Non-pigmented ciliary epithelial cell (primary cell): ENCODE measurements at places on chromosomes 2 and 18.

DNA sequence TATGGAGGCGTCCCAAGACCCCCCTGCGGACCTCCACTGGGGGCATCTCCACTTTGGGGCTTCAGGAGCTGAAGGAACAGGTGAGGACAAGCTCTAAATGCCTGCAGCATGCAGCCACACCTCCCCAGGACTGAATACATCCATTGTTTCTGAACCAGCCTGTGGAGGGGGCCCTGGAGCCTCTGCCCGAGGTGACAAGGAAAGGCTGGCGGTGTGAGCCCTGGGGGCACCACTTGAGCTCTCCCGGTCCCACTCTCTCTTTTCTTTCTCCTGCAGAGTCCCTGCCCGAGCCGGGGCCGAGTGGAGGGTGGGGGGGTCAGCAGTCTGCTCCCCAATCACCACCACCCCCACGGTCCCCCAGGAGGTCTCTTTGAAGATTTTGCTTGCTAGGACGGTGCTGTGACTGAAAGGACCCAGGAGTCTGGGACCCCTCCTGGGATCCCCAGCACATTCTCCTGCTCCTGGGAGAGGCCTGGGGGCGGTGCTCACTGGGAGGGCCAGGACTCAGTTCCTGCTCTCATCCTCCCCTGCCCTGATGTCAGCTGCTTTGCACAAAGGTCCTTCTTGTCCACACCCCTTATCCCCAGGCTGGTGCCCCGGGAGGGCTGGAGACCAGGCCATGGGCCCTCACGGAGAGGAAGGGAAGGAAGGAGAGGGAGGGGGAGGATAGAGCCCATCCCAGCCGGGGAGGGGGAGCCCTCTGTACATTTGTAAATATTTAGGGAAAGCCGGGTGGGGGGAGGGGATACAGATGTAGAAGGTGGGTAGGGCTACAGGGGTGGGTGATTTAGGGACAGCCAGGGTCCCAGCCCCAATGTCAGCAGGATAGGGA, 5.7 kb downstream of the CHPF start:
- no peak for DNase-seq

GRCh38 chr2:31237348-31238017, 3.5 kb downstream of the EHD3 start:
- no peak for DNase-seq

GRCh38 chr2:231634951-231635875, 42.5 kb downstream of the TEX44 start:
- no peak for DNase-seq

DNA sequence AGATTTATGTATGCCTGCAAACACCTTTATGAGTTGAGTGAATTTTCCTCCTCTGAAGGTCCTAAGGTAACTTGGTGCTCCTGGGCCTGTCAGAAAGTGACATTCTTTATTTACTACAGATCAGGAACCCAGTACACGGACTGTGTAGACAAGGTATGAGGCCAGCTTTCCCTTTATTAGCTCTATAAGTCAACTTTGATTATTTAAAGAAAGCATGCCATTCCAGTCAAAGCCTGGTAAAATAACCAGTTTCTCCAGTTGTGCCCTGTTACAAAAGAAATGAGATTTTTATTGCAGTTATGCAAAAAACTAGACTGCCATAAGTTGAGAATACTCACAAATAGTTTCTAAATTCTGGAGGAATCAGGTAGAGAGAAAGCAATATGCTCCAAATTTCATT, 266.1 kb upstream of the SP5 start:
- no peak for DNase-seq

DNA sequence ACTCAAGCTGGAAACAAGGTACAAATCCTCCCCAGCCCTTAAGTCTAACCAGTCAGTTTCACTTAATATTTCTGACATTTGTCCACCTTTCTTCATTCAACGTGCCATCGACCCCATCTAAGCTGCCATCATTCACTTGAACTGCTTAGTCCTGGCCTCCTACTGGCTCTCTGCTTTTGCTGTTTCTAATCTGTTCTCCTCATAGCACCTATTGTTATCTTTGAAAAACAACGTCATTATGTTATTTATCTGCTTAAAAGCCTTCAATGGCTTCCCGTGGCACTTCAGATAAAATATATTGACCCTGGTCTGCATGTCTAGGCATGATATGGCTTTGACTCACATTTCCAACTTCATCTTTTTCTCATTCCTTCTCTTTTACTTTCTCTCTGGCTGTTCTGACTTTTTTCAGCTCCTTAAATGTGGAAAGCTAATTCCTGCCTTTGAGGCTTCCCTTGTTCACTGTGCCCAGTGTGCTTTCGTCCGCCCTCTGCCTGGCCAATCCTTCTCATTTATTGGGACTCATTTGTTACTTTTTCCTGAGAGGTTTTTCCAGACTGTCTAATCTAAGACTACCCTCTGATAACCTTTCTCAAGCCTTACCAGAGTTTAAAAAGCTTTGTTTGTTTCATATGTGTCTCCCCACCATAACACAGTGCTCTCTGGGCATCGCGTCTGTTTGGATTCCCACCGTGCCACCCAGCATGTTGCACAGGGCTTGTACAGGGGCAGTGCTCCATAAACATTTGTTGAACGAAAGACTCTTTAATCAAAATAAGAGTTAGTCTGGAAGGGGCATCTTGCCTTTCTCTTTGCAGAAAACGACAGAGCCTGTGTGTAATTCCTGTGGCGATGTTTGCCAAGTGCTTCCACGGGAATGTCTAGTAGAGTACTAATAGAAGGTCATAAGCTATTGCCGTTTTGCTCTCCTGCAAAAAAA, 183.9 kb downstream of the FMNL2 start:
- no peak for DNase-seq

DNA sequence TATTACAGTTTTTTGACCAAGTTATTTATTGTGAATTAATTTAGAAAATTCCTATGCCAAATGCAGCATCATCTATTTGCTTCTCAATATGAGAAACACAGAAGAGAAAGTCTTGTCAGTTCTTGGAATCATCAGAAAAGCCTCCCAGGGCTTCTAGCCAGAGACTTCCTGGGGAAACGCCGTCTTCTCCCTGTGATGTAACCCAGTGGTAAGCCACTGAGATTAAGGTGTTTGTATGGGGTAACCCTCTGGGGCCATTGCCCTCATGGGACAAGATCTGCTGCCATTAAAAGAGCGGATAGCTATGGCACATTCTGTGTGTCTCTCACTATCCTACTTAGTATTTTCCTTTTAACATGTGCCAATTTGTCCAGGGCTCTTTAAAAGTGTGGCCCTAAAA, 28.0 kb downstream of the ANKRD29 start:
- no peak for DNase-seq

GRCh38 chr18:24322584-24323136, 75.0 kb downstream of the OSBPL1A start:
- no peak for DNase-seq

DNA sequence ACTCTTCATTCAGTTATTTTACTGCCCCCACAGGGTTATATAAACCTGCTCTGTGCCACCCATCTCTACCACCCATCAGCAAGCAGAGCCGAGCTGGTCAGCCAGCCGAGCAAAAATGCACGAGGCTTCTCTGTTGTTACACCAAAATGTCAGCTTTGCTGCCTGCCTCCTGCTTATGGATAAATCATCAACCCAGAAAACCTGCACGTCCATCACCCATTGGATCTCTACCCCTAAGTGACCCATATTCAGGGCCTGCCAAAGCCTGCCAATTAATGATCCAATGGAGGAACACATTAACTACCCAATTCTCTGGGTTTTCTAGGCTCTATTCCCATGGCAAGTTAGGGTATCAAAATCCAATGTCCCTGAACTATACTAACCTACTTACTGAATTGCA, 365.5 kb upstream of the ACVR2A start:
- no peak for DNase-seq

- no peak for DNase-seq
Observed at GRCh38 chr2:242013771-242014170, 144.2 kb downstream of the RTP5 start.

DNA sequence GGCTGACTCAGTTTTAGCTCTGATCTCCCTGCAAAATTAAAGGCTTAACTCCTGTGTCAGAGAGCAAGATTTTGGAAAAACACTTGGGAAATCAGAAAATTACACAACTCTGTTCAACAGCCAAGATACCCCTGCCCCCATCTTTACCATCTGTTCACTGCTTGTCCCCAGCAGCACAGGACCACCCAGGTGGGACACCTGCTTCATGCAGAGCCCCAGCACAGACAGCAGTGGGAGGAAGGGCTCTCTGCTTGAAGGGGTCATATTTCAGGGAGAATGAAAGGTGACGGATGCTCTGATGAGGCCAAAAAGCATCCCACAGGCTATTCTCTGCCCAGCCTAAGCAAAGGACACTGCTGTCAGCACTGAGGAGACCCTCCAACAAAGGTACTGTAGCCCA, 584.6 kb upstream of the KLHL29 start:
- no peak for DNase-seq

- DNase-seq: no peak
Observed at GRCh38 chr2:156437931-156438410, 1.8 kb downstream of the GPD2 start.

DNA sequence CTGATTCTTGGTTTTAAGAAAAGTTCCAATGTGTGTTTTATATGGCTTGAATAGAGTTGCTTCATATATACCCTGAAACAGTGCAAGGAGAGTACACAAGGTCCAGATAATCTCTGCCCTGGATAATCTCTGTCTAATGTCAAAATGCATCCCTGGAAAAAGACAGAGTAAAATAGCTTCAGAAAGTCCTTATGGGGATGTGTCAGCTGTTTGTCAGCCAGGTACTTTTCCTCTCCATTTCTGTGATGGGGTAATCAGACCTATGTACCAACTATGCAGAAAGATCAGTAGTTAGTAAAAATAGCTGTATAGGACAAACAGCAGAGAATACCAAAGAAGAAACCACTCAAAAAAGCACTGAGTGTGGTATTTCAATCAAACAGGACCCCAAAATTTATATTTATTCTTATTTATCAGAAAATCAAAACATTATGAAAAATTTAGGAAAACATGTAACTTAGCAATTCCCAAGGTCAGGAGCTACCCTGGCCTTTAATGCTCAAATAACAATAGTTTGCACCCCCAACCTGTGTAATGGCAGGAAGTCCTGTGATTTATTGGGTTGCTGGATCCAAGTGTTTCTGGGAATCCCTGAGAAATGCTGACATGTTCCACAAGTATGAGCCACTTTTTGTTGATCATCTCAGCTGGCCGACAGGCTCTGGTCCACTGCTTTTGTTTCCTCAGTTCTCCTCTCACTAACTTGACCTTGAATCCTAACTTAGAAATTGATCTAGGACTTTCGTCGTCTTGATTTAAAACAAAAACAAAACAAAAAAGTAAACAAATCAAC, 69.6 kb downstream of the MDH1 start:
- DNase-seq: no peak

DNA sequence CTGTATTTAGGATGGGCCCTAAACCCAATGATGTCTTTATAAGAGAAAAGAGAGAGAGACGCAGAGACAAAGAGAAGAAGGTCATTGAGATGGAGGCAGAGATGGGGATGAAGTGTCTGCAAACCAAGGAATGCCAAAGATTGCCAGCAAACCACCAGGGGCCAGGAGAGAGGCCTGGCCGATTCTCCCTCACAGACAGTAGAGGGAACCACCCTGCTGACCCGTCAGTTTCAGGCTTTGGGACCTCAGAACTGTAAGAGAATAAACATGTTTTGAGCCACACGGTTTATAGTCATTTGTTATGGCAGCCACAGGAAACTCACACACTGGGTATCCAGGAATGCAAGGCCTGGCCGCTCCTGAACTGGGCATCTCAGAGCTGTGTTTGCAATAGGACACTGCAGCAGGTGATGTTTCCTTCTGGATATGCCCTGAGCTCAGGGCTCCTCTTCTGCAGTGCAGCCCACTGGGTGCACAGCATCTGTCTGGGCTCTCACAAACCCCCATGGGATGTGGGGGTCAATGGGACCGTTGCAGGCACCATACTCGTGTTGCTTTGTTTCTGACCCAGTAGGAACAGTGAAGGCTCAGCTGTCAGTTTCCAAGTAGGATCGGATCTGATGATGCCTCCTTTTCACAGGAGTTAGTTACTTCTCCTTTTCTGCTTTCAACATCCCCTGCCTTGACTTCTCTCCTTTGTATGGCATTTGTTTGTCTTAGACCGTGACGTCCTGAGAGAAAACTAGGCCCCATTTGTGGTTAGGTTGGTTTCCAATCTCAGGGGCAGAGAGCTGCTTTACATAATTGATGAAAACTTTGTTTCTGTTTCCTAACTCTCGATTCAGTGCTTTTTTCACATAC, 20.8 kb downstream of the PTPN18 start:
- DNase-seq: no peak

- no peak for DNase-seq
Observed at GRCh38 chr2:60808330-60808801, 52.3 kb downstream of the PAPOLG start.

- no peak for DNase-seq
Observed at GRCh38 chr18:72208920-72209676, 335.0 kb downstream of the CBLN2 start.

DNA sequence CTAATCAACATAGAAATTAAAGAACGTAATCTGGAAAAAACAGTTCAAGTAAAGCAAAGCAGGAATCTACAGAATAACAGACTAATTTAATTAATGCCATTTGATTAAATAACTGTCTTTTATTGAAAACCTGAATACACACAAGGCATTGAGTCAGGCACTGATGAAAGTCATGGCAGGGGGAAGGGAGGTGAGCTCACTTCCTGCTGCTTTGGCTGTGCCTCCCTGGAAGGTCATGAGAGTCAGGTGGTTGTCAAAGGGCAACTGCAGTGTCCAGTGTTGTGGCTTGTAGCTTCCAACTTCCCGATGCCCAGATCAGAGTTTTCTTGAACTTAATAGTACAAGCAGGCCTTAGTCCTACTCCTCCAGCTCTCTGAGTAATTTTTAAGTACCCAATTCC, 180.9 kb downstream of the PID1 start:
- DNase-seq: no peak

DNA sequence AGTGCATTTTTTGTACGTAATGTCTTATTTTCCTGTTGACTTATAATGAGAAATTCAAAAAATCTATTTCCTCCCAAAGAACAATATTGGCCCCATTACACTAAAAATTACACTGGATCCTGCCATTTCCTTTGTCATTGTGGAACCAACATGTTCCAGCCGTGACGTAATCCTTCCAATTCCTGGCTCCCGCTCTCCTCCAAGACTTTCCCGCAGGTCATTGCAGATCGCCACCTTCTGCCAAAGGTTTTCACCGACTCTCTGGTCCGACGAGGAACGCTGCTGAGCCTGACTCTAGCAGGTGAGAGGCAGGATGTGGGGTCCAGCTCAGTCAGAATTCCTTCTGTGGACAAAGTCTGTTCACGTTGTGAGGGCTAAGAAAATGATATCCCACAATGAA, 38.0 kb downstream of the PTGR3 start:
- no peak for DNase-seq

GRCh38 chr2:3325458-3326181, 52.0 kb downstream of the EIPR1 start:
- no peak for DNase-seq
